ENCODE measurements at places on chromosomes 6 and 20. TPM values are rescaled to one million over a fixed set of nuclear protein-coding genes. Genes with fewer than 3 reads are reported as not detected.

GSTA3 gene
- total RNA-seq: not detected

EPPIN gene
- not detected for total RNA-seq

DEFB121 gene
- not detected for total RNA-seq

C4A gene
- total RNA-seq: 2.2 TPM

LYRM2 gene
- 31.6 TPM for total RNA-seq

HS3ST5 gene
- not detected for total RNA-seq

ZC3H12D gene
- 27.9 TPM for total RNA-seq

SIRPB1 gene
- total RNA-seq: 4.3 TPM

KCNK16 gene
- total RNA-seq: not detected

CDSN gene
- total RNA-seq: not detected

ENTPD6 gene
- total RNA-seq: 40.2 TPM

VSTM2L gene
- total RNA-seq: not detected

PHACTR1 gene
- total RNA-seq: 0.72 TPM

LY6G6F gene
- total RNA-seq: not detected

FAM162B gene
- not detected for total RNA-seq

WFDC2 gene
- total RNA-seq: 0.98 TPM

MOXD1 gene
- total RNA-seq: not detected

CBFA2T2 gene
- total RNA-seq: 6.7 TPM

OTOR gene
- total RNA-seq: not detected

HCK gene
- not detected for total RNA-seq

PXDC1 gene
- 0.18 TPM for total RNA-seq

SLC35B2 gene
- 24.9 TPM for total RNA-seq

CCN6 gene
- total RNA-seq: 0.30 TPM

LGSN gene
- not detected for total RNA-seq

MUC21 gene
- not detected for total RNA-seq

EMILIN3 gene
- not detected for total RNA-seq

DNAH8 gene
- total RNA-seq: not detected

CMTR1 gene
- total RNA-seq: 53.3 TPM

BMP6 gene
- not detected for total RNA-seq

Data from activated naive CD8-positive, alpha-beta T cell treated with anti-CD3 and anti-CD28 coated beads for 36 hours (primary cell).